Myometrial cell (primary cell): ENCODE measurements at places on chromosomes 12 and 14. TPM values are rescaled to one million over a fixed set of nuclear protein-coding genes. Genes with fewer than 3 reads are reported as not detected.

TOMM20L gene
- not detected in 2 replicates for total RNA-seq

NPFF gene
- total RNA-seq = not detected in 2 replicates

GUCY2C gene
- total RNA-seq = not detected in 2 replicates

PTCSC3 gene
- not detected in 2 replicates for total RNA-seq

HRK gene
- total RNA-seq = not detected in 2 replicates

NDRG2 gene
- 0.18 TPM in 1 of 2 replicates, not detected in the other for total RNA-seq

SYNDIG1L gene
- total RNA-seq = not detected in 2 replicates

PELI2 gene
- total RNA-seq = 1.2 and 2.8 TPM in 2 replicates

SMCO3 gene
- not detected in 2 replicates for total RNA-seq

COX8C gene
- total RNA-seq = not detected in 2 replicates

ADAM21 gene
- total RNA-seq = 0.18 and 0.86 TPM in 2 replicates

KRT81 gene
- under 0.01 TPM in 1 of 2 replicates, not detected in the other for total RNA-seq

CLEC6A gene
- total RNA-seq = not detected in 2 replicates

CLEC4C gene
- not detected in 2 replicates for total RNA-seq

PAH gene
- total RNA-seq = not detected in 2 replicates

TAS2R31 gene
- 0.18 TPM in 1 of 2 replicates, not detected in the other for total RNA-seq

KRT78 gene
- not detected in 2 replicates for total RNA-seq

PMEL gene
- total RNA-seq = 0.58 and 0.71 TPM in 2 replicates
